ENCODE measurements at places on chromosomes 4 and X.

DNA sequence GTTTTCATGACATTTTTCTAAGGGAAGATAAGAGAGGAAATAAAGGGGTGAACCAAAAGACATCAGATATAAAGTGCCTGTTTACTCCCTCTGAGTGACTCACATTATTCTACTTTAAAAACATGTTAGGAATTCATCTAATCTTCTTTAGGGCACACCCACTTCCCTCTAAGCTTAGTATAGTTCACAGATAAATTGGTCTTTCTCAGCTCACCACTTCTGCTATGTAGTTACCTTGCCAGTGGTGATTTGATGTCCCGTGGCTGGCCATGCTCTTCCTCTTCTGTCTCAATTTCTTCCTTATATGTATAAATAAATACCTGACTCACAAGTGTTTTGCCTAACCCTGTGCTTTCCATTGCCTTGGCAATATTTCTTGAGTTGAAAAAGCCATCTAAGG lies 96.8 kb downstream of the PDLIM5 start:
- DNase-seq, result no peak

DNA sequence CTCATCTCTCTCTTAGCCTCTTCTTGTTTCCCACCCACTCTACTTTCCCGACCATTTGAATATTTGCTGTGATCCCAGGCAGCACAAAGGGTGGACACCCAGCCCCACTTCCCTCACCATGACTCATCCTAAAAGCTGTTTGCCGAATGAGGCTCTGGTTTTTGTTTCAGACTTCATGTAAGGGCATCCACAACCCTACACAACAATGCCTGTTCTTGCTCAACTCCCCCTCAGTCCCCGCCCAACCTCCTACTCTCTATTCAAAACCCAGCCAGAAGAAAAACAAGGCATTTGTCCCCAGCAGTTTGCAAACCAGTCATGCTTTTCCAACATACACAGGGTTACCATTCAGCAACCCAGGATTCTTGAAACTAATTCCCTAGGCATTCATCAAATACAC lies 516.5 kb upstream of the CNKSR2 start:
- DNase-seq, result no peak

DNA sequence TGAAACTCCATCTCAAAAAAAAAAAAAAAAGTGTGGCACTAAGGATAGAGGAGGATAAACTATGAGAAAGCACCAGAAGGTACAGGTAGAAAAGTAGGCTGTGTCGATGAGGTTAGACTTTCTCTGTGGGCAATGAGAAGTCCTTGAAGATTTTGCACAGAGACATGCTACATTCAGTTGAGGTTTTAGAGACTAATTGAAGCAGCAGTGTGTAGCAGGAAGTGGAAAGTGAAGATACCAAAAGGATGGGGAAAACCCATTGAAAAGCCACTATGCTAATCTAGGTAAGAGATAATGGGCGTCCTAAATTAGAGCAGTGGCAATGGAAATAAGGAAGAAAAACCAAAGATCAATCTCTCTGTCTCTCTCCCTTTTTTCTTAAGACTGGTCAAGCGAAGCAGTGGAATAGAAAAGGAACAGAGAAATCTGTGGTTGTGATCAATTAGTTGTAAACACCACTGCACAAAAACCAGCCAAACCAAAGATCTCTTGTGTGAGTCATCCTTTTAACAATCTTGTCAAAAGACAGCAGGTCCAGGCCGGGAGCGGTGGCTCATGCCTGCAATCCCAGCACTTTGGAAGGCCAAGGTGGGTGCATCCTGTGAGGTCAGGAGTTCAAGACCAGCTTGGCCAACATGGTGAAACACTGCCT lies 3.5 kb downstream of the SPINK2 start:
- no peak for DNase-seq

DNA sequence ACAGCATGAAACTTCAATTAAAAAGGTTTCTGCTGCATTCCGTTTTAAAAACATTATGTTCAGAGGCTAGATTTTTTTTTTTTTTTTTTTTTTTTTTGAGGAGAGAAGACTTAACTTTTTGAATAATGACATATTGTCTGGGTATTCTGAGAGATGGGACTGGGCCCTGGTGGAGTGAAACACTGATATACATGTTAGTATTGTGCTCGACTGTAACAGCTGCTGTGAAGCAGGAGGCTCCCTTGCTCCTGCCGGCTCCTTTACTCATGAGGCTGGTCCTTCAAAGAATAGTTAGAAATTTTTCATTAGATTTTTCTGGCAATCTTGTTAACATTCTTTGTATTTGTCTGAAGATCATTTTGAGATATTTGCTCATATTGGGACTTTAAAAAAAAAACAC lies 73.3 kb downstream of the TMEM131L start:
- no peak for DNase-seq

- no peak for DNase-seq
Observed at GRCh38 chrX:132648895-132649294, 160.1 kb upstream of the MBNL3 start.

DNA sequence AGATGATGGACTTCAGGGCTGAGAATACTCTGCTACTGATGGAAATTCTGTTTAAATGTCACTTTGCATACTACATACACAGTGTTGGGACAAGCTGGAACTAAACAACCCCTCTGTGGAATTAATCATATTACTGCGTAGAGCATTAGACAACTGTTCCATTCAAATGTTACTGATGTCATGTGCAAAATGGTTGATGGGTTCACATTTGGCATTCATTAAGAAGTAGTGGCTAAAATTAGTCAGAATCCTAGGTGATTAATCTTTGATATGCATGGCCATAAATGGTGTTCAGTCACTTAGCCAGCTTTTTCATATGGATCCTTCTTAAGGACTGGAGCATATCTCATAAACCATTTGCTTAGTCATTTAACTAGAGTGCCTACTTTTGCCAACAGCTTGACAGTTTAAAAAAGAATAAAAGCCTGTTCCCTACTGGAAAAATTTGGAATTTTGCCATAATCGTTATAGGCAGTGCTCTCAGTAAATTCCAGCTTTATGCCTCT lies 105.2 kb downstream of the RNF150 start:
- no peak for DNase-seq

GRCh38 chr4:113869743-113870375 lies 108.3 kb upstream of the CAMK2D start:
- no peak for DNase-seq

DNA sequence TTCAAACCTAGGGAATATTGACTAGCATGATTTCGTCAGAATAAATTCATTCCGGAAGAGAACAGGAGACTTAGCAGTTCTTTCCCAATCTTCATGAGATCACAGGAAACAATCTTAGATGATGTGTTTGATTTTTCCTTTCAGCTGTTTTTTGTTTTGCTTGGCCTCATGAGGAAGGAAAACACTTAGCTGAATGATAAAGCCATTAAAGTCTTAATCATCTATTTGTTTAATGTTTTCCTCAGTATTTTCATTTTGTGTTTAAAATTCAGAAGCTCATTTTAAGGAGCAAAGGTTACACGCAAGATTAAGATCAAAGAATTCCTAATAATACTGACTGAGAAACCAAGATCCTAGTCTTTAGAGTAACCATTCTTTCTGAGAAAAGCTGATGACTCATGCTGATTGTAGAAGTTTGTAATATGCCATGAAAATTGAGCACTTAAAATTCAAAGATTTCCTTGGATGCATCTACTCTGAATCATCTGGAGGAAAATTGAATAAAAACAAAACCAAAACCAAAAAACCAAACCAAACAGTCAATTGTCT lies 15.4 kb upstream of the TBC1D19 start:
- DNase-seq, result no peak

- DNase-seq, result no peak
Observed at GRCh38 chr4:604131-604530, 21.2 kb upstream of the PDE6B start.

DNA sequence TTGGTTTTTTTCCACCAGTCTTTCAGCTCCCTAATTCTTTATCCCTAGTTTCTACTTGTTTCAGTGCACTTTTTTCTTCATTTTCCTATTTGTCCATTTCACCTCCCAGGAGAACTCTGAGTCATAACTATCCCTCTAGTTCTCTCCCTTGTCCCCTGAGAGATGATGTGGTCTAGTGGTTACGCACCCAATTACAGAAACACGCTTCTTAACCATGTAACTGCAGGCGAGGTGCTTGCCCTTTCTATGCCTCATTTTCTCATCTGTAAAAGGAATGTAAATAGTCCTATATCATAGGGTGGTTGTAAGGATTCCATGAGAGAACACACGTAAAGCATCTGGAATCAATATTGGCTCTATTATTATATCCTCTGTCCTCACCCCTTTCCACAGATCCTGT lies 8.8 kb upstream of the GRPR start:
- no peak for DNase-seq

DNA sequence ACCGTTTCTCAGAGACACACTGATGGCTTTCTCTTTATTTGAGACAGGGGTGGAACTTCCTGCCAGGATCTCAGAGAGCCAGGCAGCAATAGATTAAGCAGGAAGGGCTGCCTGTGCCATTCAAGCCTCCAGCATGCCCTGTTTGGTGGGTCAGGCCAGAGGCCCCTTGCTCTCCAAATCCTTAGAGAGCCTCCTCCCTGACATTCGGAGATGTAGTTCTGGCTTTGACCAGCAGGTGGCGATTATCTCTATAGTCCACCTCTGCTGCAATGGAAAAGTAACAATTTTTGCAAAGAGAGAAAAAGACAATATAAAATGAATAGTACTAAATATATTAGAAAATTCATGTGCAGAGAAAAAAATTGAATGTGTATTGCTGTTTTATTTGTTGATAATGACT lies 93.9 kb downstream of the NXF2B start:
- no peak for DNase-seq

- DNase-seq, result no peak
Observed at GRCh38 chrX:13090339-13091110, 46.1 kb upstream of the FAM9C start.

DNA sequence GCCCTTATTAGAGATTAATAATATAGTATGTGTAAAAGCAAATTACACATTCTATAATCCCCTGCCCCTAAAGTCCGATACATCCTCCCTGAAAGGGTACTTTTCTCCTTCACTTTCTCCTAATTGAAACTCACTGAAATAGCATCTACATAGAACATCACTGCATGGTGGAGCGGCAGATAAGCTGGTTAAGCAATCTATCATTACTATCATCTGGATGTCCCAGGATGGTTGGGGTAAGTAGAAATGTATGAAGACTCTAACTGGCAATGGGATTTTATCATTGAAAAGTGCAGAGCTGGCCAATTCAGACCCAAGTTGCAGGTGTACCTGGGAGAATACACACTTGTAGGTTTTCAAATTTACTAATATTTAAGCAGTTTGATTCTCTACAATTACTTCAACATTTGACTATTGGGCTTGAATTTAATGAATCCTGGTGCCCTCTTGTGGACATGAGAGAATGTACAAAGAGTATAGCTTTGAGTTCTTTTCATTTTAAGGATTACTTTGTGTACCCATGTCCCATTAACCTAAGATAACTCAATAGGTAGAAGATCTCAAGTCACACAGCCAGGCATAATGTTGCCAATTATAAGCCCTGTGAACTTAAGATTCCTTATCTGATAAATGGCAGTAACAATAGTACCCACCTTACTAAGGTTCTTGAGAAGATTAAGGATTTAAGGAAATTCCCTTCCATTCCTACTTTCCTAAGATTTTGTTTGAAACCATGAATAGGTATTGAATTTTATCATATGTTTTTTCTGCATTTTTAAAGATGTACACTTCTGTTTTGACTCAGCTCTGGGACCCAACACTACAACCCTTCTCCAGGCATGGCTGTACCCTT lies 69.8 kb downstream of the SHROOM3 start:
- no peak for DNase-seq

GRCh38 chrX:147570483-147570882 lies 341.2 kb upstream of the FMR1 start:
- DNase-seq, result no peak

GRCh38 chr4:27843776-27844175 lies 983.1 kb downstream of the STIM2 start:
- DNase-seq, result no peak

DNA sequence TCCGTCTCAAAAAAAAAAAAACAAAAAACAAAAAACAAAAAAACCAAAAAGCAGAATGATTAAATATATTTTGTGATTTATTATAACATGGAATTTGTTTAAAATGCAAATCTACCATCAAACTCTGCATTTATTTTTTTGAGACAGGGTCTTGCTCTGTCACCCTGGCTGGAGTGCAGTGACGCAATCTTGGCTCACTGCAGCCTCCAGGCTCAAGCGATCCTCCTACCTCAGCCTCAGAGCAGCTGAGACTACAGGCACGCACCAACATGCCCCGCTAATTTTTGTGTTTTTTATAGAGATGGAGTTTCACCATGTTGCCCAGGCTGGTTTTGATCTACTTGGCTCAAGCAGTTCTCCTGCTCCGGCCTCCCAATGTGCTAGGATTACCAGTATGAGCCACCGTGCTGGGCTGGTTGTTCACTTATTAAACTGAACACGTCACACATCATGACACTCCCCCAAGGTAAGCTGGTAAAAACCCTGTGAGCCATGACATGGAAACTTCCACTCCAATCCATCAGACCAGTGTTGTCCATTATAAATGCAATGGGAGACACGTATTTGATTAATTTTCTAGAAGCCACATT lies 45.7 kb downstream of the RBM47 start:
- no peak for DNase-seq

DNA sequence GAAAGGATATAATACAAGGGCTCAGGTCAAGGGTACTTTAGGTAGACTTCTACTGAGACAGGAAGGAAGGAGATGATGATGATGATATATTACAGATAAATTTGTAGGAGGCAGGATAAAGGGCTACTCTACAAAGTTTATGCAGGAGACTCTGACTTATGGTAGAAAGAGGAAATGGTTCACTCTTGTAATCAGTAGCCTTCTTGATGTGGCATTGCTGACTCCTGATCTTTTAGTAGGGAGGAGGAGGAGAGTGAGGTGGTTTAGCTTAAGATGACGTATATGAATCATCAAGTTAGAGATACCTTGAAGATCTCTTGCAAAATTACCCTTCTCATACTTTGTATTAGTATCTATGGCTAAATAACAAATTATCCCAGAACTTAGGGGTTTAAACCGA lies 4.7 kb downstream of the BLTP1 start:
- DNase-seq, result no peak

- no peak for DNase-seq
Observed at GRCh38 chr4:158895797-158896576, 127.2 kb downstream of the FNIP2 start.

DNA sequence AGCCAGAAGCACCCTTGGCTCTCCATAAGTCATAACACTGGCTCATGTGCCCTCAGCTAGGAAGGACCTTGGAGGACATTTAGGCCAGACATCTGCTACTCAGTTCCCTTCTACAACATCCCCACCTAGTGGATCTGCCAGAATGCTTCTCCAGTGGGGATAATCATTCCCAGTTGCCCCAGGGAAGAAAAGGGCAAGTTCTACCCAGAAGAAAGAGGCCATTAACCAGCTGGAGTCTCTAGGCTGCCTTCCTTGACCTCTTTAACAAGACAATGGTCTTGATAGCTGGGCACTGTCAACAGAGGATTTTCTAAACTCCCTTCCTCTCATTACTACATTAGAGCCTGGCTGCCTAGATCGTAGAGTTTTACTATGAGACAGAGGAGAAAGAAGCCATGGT lies 42.0 kb downstream of the LGI2 start:
- DNase-seq, result no peak
